ENCODE measurements at places on chromosomes 7 and 10.

GRCh38 chr7:29019387-29019786 lies 61.3 kb upstream of the TRIL start:
- DNase-seq, result no peak

GRCh38 chr7:5463031-5463430 lies 39.4 kb upstream of the TNRC18 start:
- DNase-seq, result no peak

DNA sequence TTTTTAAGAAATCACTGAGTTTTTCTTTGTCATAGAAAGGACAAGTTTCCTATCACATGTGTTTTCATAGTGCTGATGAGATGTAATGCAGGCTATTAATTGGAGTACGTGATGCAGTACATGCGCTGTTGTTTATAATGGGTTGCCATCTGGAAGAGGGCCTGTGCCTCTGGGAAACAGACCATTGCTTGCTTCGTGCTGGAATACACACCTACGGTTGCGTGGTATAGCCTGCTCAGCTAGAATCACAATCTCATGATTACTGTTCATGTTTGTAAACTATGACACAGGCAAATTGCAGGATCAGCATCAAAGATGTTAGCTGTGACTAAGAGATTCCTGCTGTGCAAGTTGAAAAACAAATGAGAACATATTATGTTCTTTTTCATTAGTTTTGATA lies 107.2 kb upstream of the STEAP1B start:
- no peak for DNase-seq

- no peak for DNase-seq
These were observed 132.3 kb upstream of the POT1 start for GRCh38 chr7:125061776-125062397.

DNA sequence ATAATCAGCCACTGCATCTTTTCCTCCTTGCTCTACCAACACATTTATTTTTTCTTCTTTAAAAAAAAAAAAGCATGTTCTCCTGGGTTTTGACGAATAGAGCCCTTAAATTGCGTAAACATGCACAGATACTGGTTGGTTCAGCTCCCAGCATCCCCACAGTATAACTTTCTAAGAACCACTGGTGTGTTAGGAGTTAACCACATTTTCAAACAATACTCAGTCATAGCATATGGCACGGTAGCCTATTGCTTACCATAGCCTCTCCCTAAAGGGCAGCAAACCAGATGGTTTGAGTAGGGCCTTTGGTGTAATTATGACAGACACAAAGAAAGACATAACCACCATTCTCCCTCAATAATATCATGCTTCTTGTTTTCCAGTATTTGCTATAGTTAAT lies 145.0 kb downstream of the LRRC4 start:
- no peak for DNase-seq

DNA sequence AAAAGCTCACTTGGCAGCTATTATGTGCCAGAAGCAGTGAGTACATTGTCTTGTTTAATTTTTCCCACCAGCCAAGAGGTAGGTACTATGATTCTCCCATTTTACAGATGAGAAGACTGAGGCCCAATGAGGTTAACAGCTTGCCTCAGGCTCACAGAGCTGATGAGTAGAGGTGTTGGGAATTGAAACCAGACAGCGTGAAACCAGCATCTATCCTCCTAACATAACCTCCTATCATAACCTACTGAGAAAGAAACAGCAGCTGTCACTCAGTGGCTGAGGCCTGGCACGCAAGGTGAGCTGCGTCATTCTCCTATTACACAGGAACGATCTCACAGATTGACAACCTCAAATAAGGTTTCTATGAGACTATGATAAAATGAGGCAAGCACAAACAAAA lies 6.2 kb downstream of the PYROXD2 start:
- DNase-seq, result no peak

DNA sequence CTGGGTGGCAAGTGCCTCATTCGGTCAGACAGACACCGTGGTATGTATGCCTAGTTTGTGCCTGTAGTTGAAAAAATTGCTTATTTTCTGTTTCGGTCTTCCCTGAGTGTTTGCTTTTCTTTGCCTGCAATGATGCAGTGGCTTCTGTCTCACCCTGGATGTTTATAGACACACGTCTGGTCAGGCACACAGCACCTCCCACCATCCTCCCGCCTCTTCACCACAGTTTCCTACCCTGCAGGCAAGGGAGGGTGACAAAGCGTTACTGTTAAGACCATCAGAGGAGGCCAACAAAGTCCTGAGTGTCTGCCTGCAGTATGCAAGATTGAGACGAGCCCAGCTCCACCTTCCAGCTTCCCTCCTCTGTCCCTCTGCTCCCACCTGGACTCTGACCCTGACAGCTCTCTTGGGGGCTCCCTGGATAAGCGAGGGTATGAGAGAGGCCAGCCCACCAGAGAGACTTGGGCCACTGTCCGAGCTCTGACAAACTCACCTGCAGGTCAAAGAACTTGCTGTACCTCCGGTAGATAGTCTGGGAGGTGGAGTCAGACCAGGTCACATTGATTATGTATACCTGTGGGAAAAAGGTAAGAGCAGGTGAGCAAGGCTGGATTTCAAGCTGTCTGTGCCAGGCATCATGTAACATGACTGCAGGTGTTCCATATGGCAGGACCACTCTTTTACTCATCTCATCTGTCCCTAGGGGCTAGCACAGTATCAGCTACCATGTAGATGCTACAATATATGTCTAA lies 54.4 kb downstream of the SH3PXD2A start:
- DNase-seq, result no peak

- DNase-seq, result peak; percentile 12
These were observed 662 bp downstream of the DNAJC2 start for GRCh38 chr7:103343758-103344452.

DNA sequence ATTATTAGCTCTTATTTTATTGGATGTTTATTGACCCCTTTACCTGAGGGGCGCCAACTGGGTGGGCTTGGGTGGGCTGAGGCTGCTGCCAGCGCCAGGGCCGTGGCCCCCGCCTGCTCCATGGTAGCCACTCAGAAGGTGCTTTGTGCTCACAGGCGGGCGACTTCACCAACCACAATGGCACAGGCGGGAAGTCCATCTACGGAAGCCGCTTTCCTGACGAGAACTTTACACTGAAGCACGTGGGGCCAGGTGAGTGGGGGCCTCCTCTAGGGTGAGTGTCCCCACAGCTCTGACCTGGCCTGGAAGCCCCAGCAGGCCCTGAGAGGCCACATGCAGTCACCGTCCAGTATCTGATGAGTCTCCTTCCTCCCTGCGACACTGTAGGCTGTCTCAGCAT lies 4.1 kb downstream of the PPIF start:
- DNase-seq, result no peak

- peak; percentile 74 for DNase-seq
These were observed 32.9 kb upstream of the ANKRD2 start for GRCh38 chr10:97539523-97540200.

- no peak for DNase-seq
These were observed 10.3 kb upstream of the CPA5 start for GRCh38 chr7:130334274-130334673.

GRCh38 chr7:66668677-66669076 lies 40.0 kb downstream of the KCTD7 start:
- DNase-seq, result no peak

DNA sequence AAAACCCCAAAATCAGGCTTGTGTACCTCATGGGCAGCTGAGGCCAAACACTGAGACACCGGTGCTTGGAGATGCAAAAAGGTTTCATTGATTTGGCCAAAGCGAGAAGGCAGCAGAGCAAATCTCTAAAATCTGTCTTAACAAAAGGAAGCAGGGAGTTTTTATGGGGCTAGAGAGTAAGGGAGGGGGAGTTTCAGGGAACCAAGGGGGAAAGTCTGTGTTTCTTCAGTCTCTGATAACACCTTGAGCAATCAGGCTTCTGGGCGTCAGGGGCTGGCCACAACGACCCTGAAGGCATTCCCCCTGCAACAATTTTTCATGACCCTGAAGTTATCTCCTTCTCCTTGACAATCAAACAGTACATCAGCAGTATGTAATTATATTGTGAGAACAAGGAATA lies 2.7 kb upstream of the ZNF786 start:
- DNase-seq, result no peak

GRCh38 chr7:34059136-34059828 lies 153.9 kb downstream of the BMPER start:
- DNase-seq, result peak; percentile 20

- no peak for DNase-seq
These were observed 34.9 kb downstream of the TASOR2 start for GRCh38 chr10:5719546-5719945.

DNA sequence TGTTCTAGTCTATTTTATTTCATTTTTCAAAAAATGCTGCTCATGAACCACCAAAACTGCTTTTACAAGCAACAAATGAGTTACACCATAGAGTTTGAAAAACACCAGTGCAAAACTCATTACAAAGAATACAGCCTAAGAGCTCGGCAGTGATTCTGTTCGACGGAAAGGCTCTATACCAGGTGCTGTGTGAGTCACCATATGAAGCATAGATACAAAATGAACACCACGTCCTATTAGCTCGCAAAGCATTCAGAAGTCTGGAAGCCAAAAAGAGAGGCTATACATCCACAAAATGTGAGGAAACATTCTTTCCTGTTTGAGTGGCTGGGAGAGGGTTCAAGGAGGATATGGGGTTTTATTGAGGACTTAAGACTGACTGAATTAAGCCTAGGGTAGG lies 136.1 kb downstream of the ATE1 start:
- DNase-seq, result no peak

DNA sequence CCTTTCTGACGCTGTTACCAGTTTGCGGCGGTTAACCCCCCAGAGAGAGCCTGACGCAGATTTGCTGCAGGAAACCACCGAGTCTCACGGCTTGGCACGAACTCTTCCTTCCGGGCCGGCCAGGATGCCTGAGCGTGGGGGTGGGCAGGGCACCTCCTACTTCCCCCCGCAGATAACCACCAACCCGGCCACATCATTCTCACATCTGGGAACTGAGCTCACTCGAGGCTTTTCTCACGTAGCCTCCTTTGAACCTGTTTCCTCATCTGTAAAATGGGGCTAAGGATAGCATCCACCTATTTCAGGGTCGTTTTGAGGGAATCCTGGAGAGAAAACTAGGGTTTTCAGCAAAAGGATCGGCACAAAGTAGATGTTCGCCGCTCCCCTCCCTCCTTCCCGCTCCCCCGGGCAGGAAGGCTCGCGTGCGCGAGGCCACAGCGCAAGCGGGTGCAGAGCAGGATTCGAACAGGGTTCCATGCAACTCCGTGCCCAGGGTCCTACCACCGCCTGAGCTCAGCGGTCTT lies 23.6 kb downstream of the DDIT4 start:
- DNase-seq, result no peak

- no peak for DNase-seq
These were observed 43.1 kb downstream of the BRAF start for GRCh38 chr7:140881507-140882228.

GRCh38 chr10:93718937-93719725 lies 16.7 kb upstream of the FRA10AC1 start:
- DNase-seq, result no peak

DNA sequence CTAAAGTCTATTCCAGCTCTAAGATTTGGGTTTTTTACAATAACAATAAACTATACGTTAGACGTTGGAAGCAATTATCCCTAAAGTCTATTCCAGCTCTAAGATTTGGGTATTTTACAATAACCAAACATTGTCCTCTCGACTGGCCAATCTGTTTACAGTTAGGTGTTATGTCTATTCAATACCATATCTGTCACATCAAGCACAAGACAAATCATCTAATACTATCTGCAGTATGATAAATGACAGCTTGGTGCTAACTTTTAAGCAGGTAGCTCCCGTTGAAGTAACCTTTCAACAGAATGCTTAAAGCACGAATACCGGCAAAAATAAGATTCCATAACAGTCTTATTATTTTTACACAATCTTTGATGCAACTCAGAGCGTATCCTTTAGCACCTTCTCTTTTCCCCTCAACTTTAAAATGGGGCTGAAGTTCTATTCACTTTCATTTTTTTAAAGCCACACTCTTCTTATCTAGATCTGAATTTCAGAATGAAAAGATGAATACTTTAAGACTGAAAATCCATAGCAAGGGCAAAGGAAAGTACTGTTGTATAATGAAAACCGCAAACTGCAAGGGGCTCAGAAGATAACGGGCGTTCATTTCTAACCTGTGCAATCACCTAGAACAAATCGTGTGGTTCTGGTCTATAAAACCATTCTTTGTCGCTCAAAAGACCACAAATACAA lies 925 bp downstream of the H2AZ2 start:
- no peak for DNase-seq

DNA sequence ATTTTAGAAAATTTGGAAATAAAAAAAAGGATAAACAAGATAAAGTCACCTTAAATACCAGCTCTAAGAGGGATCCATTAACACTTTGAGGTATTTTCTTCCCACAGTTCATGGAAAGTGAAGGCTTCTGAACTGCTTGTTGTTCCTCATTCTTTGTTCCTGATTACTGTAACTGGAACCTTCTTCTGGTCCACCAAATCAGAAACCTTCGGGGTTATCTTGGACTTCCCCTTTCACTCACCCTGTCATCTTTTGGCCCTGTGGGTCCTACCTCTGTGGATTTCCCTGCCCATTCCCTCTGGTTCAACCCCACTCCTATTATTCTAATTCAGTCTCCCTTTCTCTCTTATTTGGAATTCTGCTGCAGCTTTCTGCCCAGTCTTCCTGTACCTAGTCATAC lies 116.5 kb upstream of the PRPS1L1 start:
- no peak for DNase-seq

GRCh38 chr10:3588346-3588745 lies 196.7 kb downstream of the KLF6 start:
- no peak for DNase-seq

- DNase-seq, result no peak
These were observed 180.1 kb upstream of the MKLN1 start for GRCh38 chr7:131147604-131148003.

DNA sequence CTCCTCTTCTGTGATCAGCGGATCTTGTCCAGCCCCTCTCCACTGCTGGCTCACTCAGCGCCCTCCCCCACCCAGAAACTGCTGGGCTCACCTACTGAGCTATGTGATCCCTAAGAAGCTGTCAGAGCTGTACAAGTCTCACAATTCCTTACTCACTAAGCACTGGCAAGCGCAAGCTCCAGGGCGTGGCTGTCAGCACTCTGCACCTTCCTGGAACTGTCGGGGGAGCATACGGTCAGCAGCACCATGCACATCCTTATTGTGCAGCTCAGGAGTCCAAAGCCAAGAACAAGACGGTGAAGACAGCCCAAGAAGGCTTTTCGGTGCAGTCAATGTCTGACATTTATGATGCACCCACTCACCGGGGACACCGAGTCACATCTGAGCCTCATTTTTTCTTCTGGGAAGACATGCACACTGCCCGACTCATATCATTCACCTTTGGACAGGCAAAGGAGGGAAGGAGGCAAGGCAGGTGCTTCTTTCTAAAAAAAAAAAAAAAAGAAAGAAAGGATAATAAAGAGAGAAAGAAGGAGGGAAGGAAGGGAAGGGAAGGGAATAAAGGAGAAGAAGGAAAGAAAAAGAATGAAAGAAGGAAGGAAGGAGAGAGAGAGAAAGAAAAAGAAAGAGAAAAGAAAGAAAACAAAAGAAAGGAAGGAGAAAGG lies 56.3 kb downstream of the ASB13 start:
- DNase-seq, result no peak

- DNase-seq, result no peak
These were observed 56.7 kb downstream of the NHLRC2 start for GRCh38 chr10:113911113-113911512.

GRCh38 chr7:47950714-47951113 lies 2.4 kb upstream of the PKD1L1 start:
- peak; percentile 34 for DNase-seq

Data from WTC11 (cell line).